ENCODE measurements at places on chromosomes 7 and 10.

- DNase-seq, result no peak
Measured at GRCh38 chr10:91117505-91117904, 103.0 kb upstream of the PCGF5 start.

GRCh38 chr7:142327628-142328405 is 70.0 kb upstream of the PRSS58 start:
- DNase-seq, result no peak

- no peak for DNase-seq
Measured at GRCh38 chr10:47071891-47072290, 160.7 kb downstream of the PTPN20 start.

DNA sequence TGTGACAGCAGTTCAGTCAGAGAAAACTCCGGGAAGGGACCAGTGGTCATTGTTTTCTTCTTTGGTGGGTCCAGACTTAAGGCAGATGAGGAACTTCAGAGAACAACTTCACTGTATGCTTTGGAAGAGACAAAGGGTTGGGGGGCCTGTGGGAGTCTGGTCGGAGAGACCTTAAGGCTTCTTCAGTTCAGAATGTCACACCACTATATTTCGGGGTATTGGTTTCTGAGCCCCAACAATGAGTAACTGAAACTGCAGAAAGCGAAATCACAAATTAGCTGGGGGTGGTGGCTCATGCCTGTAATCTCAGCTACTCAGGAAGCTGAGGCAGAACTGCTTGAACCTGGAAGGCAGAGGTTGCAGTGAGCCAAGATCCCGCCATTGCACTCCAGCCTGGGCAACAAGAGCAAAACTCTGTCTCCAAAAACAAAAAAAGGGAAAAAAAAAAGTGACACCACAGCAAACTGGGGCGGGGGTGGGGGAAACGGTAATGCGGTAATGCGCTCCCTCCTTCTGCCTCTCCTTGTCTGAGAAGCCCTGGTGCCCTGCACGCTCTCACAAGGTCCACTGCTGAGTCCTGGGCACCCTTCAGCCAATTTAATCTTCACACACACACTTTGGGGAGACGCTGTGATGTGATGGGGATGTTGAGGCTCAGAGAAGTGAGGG is 2.2 kb upstream of the ADIRF start:
- no peak for DNase-seq

- DNase-seq, result no peak
Measured at GRCh38 chr7:159084069-159084801, 60.4 kb downstream of the VIPR2 start.

DNA sequence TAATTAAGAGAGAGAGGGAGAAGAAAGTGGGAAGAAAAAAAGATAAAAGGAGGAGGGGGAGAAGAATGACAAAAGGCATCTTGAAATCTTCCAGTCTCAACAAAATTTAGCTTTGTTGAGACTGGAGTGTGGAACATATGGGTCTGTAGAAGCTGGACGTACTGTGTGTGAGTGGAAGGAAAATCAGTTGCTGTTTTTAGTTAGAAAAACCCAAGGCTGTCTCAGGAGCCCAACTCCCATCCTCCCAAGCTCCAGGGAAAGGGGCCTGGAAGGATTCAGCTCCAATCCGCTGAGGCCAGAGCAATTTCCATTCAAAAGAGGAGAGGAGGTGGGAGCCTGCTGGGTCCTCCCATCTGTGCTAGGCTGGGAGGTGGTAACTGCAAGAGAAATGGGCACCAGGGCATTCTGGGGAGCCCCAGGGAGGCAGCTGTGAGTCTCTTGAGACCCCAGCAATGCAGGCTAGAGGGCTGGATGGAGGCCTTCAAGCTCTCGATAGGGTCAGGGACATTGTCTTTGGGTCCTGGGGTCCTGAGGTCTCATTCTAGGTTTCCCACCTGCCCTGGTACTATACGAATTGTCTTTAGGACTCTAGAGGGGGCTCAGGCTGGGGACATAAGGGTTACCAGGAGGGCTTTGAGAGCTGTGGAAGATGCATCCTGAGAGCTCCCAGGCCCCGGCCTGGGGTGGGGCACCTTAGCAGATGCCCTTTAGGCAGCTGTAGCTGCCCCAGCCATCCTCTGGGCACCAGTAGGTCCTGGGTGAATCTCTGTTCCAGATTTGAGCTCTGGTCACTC is 21.4 kb downstream of the ADCYAP1R1 start:
- DNase-seq, result no peak

GRCh38 chr10:130066743-130067142 is 43.9 kb downstream of the C10orf143 start:
- no peak for DNase-seq

DNA sequence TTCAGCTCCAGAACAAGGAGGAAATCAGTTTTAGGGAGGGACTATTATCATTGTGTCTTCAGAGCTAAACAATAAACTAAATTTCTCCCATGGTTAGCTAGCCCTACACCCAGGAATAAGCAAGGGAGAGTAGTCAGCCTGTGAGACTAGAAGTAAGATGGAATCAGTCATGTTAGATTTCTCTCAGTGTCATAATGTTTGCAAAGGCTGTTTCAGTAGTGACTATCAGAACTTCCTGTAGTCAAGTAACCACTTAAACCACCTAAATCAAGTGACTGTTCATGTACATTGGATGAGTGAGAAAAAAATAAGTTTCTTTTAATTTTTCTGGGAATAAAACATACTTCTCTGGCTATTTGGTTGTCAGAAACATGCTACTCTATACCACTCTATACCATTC is 121.6 kb downstream of the KCND2 start:
- DNase-seq, result no peak

DNA sequence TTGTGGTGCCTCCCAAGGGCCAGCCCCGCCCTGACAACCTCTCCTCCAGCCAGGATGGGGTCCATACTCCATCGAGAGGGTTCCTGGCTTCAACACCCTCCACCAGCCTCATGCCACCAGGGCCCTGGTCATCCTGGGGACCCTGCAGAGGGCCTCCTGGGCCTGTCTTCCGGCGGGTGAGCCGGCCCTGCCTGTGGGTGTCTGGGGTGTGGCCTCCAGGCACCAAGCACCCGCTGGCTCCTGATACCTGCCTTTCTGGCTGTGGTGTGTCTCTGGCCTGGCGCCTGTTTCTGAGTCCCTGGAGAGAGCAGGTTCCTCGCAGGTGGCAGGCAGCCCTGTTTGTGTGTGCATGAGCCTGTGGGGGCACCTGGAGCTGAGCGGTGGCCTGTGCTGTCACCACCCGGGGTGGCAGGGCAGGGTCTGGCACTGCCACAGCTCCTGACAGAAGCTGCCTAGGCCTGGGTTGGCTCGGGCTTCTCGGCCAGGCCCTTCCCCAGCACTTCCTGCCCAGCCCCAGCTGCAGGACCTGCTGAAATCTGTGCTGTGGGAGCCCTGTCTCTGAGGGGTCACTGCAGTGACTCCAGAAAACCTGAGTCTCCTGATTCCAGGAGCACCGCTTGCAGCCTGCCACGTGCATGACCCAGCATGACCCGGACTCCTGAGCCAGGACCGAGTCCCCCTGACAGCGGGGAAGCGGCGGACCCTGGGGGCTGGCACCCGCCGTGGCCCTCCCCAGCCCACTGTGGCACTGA is 18.4 kb downstream of the ADAM8 start:
- DNase-seq, result no peak

DNA sequence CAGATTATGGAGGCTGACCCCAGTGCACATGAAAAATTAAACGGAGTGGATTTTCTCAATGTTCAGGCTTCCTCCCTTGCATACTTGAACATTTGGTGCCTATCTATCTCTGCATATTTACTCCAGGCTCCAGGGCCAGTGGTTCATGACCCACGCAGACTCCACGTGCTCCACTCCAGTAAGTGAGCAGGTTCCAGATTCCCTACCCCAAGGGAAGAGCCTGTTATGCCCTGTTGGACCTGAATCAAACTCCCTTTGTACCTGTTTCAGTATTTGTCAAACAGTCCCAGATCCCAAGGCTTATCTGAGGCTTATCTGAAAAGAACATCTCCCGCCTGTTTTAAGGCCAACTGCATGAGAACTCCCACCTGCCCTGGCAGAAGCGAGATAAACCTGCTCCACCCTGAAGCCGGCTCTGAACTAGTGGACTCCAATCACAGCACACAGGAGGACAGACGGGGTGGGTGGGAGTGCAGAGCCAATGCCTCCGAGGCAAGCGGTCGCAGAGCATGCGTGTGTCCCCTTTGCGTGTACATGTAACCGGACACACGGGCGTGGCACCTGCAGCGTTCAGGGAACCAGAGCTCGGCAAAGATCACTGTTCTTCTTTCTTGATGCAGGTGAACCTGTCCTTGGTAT is 2.3 kb upstream of the FUOM start:
- no peak for DNase-seq

- DNase-seq, result no peak
Measured at GRCh38 chr7:95330961-95331337, 6.6 kb upstream of the PON1 start.

GRCh38 chr10:46516660-46517416 is 39.6 kb downstream of the GPRIN2 start:
- DNase-seq, result no peak

DNA sequence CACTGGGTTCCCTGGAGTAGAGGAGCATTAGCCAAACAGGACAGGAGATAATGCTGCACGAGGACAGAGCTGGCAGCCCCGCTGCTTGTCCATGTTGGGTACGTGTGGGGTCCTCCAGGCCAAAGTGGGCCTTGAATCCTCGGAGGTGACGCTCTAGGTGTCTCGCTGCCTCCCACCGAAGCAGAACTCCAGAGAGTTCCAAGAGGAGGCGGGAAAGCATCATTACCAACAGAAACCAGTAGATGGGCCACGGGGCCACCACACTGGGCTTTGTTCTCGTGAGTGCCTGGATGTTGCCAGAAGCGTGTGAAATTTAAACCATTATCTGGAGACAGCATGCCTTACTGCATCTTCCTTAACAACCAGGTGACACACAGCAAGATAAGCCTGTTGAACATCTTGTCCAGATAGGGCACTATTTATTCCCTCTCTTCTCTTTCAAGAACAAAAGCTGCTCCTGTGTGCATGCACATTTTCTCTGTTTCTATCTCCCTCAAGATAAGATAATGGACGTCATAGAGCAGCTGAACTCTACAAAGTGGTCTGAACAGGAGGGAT is 56.8 kb downstream of the TNS3 start:
- DNase-seq, result no peak

DNA sequence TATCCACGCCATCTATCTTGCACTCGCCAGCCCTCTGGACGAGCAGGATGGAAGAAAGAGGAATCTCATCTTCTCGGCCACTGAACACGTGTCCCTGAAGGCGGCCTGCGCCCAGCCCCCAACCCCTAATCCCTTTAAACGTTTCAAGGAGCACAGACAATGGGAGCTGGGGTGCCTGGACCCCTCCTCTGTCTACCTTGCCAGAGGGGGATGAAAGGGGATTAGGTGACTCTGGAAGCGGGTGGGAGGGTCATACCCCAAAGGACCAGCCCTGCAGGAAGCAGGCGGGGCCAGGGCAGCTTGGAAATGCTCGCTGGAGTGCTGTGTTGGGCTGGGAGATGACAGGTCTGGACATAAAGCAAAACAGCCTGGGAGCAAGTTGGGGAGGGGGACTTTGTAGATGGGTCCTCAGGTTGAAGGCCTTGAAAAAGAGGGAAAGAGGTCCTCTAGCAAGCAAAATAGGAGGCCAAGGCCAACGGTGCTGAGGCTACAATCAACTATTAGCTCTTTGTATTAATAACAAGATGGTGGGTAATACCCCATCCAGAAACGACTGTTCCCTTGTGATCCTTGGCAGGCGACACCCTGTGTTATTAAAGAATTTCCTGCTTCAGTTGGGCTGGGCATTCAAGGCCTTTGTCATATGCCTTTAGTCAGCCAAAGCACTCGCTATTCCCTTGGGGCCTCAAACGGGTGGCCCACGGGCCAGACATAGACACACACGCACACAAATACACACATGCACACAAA is 126.5 kb upstream of the UNC5B start:
- DNase-seq, result no peak

GRCh38 chr7:96337519-96337918 is 15.6 kb upstream of the SLC25A13 start:
- no peak for DNase-seq

DNA sequence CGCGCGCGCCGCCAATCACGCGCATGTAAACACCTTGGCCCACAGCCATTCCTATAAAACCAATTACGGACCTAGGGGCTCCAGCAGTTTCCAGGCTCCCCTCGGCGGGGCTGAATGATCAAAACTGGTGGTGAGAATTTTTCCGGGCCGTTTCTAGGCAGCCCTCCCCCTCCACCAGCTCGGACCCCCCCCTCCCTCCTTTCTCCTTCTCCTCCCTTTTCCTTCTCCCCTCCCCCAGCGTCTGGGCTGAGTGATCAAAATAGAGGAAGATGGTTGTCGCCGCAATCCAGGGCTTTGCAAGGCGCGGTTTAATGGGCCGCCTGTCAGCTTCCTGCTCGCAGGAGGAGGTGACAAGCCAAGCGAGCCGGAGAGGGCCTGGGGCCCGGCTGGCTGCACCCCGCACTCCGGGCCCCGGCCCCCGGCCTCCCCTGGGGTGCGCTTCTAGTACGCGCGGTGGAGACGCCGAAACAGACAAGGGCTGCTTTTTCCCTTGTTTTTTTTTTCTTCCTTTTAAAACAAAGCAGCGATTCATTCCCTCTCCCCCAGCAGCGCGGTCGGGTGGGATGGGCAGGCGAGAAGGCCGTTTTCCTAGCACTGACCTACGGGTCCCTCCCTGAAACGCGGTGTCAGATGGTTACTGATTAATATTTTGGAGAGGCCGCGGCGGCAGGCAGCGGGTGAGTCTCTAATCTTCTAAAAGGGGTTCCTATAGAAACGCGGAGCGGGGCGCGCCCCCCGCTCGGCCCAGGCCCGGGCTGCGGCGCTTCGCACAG is 528 bp upstream of the TNRC18 start:
- peak; percentile 88 for DNase-seq

GRCh38 chr10:12847361-12847975 is 154.0 kb downstream of the CCDC3 start:
- peak; percentile 16 for DNase-seq

DNA sequence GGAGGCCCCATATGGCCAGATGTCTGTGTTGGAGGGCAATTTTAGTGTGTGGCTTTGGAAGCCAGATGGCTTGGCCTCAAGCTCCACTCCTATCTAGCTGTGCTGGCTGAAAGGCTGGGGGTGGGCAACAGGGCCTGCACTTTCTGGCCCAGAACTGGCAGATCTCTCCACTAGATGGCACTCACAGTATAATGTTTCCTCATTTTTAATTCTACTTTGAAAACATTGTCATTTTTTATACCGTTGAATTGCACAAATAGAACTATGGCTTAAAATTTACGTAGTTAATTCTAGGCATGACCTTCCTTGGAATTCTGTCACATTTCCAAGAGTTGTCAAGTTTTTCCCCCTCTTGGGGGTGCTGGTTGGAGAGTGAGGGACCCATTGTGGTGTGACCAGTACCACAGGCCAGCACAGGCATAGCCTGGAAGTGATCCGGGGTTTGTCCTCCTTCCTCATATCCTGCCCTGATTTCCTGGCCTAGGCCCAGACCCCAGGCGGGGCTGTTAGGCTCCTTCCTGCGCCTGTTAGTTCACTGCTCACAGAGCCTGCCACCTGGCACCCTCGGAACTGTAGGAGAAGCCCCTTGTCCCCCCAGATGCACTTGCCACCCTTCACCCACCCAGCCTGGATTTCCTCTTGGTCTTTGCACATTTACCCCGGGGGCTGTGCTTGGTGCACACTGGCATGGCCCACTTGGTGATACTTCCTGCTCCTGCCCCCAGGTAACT is 52.8 kb downstream of the ARHGAP22 start:
- peak; percentile 35 for DNase-seq

- DNase-seq, result no peak
Measured at GRCh38 chr7:22052674-22053365, 107.1 kb upstream of the CDCA7L start.
